ENCODE measurements at places on chromosomes 7 and 10.

GRCh38 chr10:52387744-52388143 is 73.7 kb downstream of the DKK1 start:
- DNase-seq, result no peak

- no peak for DNase-seq
Observed at GRCh38 chr7:45055594-45056219, 33.1 kb downstream of the NACAD start.

DNA sequence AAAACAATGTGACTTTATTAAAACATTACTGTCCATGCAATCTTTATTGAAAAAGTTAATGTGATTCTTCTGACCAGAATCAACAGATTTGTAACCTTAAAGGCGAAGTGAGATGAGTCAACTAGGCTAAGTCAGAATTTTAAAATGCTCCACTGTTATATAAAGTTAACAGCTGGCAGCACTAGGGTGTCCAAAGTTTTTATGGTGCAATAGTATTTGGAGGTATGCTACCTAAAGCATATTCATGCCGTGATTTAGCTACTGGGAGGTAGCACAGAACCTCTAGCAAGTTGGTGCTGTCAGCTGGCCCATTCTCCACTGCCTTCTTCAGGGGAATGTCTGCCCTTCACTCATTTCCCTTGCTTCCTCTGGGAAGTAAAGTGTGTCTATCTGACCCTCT is 126.7 kb downstream of the RAPGEF5 start:
- no peak for DNase-seq

DNA sequence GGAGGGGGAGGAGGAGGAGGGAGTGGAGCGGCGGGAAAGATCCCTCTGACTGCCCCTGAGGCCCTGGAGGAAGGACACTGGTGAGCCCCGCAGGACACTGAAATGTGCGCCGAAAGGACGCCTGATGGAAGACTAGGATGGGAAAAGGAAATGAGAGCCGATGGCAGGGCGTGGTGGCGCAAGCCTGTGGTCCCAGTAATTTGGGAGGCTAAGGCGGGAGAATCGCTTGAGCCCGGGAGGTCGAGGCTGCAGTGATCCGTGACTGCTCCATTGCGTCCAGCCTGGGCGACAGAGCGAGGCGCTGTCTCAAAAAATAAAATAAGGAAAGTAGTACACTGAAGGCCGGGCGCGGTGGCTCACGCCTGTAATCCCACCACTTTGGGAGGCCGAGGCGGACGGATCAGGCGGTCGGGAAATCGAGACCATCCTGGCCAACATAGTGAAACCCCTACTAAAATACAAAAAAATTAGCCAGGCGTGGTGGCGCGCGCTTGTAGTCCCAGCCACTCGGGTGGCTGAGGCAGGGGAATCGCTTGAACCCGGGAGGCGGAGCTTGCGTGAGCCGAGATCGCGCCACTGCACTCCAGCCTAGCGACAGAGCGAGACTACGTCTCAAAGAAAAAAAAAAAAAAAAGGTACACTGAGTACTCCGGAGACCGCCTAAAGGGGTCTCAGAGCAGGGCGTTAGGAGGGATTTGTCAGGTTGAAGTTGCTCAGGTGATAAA is 561 bp upstream of the HNRNPF start:
- peak; percentile 52 for DNase-seq

DNA sequence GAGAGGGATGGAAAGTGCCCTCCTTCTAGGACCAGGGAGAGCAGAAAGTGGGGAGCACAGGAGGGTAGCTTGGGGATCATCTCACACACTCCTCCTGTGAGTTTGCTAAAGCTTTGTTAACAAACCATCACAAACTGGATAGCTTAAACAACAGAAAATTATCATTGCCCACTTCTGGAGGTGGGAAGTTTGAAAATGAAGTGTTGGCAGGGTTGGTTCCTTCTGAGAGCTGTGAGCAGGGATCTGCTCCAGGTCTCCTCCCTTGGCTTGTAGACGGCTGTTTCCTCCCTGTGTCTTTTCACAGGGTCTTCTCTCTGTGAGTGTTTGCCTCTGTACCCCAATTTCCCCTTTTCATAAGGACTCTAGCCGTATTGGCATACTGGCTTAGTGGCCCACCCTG is 32.0 kb upstream of the CXCL12 start:
- DNase-seq, result no peak

GRCh38 chr7:29958667-29959358 is 30.8 kb downstream of the SCRN1 start:
- no peak for DNase-seq

- no peak for DNase-seq
Observed at GRCh38 chr7:102069931-102070629, 216.6 kb upstream of the SH2B2 start.

DNA sequence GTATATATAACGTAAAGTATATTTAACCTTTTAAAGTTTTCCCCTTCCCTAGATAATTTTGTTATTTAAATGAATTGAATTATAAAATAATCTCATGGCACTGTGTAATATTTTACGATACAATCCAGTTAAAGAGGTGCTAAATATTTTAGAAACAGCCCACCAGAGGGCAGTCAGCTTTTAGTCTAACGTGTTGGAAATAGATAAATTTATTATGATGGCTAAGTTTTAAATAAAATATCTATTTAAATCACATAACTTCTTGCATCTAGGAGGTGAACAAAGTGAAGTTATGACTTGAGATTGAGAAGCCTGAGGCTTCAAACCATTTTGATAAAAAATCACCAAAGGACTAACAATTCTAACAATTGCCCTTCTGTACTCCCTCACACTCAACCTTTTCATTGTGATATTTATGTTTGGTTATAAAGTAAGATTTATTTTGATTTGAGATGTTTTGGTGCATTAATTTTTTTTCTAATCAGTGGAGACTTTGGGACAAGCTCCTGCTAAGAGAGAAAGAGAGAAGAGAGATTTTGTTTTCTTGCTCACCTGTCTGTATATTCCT is 171.5 kb upstream of the SP4 start:
- peak; percentile 1 for DNase-seq

GRCh38 chr7:4801839-4802231 is 26.4 kb downstream of the AP5Z1 start:
- DNase-seq, result no peak

GRCh38 chr10:14698111-14698828 is 76.4 kb downstream of the FAM107B start:
- no peak for DNase-seq

DNA sequence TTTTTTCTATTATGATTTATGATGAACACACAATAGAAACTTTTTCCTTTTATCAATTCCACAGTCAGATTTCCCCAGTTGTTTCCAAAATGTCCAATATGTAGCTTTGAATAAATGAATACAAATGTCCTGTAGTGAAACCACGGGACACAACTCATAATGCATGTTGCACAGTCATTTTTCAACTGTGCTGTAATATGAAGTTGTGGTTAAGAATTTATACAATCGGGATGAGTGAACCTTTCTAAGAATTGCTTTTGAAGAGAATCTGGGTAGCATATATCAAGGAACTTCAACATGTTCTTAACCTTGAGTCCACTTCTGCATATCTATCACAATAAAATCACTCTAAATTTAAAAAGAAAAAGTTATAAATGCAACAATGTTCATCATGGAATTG is 14.6 kb upstream of the ST7 start:
- DNase-seq, result no peak

GRCh38 chr10:12602521-12602920 is 253.2 kb downstream of the CAMK1D start:
- no peak for DNase-seq

GRCh38 chr10:79241990-79242619 is 105.2 kb upstream of the PPIF start:
- peak; percentile 15 for DNase-seq

- DNase-seq, result no peak
Observed at GRCh38 chr10:128687408-128687807, 561.2 kb upstream of the MKI67 start.

- DNase-seq, result no peak
Observed at GRCh38 chr10:123703195-123703790, 37.1 kb downstream of the GPR26 start.

GRCh38 chr10:15824498-15824897 is 35.8 kb downstream of the MINDY3 start:
- no peak for DNase-seq
